ENCODE measurements at places on chromosomes 4 and X. TPM values are rescaled to one million over a fixed set of nuclear protein-coding genes. Genes with fewer than 3 reads are reported as not detected.

DNA sequence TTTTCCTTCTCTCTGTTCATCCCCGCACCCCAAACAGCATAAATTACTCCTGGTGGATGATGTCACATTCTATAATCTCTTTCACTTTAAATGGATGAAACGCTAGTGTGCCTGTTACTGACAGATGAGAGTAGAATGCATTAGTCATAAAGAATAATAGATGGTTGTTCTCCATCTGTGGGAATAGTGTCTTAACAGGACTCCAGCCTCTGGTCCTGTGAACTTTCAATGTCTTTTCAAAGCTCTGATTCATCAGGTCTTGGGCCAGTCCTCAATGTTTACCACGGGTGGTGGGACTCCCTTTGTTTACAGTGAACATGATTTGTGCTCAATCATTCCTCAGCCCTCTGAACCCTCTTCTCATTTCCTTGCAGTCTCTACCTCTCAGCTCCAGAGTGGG lies 182.6 kb downstream of the GABRB1 start:
- DNase-seq: no peak

DNA sequence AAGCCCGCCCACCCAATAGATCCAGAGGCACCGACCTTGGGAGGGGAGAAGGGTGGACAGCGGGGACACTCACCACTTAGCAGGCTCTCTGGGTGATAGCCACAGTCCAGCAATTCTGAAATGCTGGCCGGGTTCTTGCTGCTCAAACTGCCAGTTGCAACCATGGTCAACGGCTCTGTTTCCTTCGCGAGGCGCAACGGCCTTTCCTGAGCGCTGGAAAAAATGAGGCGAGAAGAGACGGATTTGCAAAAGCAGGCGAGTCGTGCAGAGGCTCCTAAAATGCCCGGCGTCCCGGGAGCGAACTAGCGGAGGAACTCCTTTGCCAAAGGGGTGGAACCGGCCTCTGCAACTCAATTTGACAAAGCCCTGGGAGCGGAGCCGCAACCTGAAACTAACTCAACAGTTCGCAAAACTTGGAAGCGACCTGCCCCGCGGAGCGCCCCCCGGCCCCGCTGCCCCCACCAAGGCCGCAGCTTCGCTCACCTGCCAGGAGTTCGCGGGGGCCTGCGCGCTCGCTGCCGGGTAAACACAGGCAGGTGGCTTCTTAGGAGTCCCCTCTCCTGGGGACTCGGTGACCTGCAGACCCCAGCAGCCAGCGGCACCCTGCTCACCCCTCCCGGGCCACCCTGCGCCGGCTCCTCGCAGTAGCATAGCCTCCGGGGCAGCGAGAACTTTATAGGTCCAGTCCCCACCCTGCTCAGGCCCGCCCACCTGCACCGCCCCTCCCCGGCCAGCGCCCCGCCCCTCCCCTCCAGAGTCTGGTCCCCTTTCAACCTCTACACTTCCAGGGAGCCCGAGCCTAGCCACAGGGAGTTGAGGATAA lies at the start of gene DDIT4L:
DDIT4L (minus strand) TSS at position 649 of the 823 bp plus-strand sequence; CDS start at position 164, 485 bp downstream.
- peak; percentile 17 for DNase-seq

- DNase-seq: no peak
Observed at GRCh38 chrX:153490217-153490930, 4.4 kb upstream of the BGN start.

- DNase-seq: no peak
Observed at GRCh38 chrX:64842492-64842891, 133.8 kb downstream of the ZC4H2 start.

DNA sequence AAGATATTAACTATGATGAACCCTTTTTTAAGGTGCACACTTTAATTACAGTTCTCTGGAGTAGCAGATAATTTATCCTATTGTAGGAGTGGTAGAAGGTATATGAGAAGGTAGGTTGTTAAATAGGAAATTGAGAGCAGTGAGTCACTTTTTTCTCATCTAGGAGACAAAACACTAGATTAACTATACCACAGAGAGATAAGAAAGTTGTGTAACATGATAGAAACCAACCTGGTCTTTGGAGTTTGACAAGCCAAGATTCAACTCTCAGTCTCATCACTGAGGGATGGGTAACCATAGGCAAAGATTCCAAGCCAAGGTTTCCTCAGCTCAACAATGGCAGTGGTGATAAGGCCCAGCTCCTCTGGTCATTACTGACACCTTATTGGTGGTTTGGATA lies 104.0 kb downstream of the MAD2L1 start:
- no peak for DNase-seq

DNA sequence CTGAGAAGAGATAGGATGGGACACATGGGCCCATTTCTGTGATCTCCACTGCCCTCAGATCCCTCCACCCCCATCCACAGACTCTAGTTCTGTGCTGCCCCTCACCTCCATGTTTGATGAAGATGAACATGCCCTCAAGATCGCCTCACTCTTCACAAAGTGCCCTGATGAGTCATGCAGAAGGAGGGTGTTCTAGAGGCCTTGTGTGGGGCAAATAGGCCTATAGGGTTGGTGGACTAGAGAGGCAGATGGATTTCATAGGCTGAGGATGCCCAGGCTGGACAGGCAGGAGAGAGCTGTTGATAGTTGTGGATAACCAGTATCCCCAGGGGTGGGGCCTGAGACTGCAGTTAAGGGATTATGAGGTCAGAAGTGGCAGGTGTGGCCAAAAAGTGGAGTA lies at the start of gene CXorf65:
CXorf65 (minus strand) TSS at position 314 of the 400 bp plus-strand sequence; CDS start at position 130, 184 bp downstream.
- no peak for DNase-seq

GRCh38 chr4:26356081-26356501 lies 35.3 kb downstream of the RBPJ start:
- no peak for DNase-seq

GRCh38 chr4:162015090-162015489 lies 148.7 kb downstream of the FSTL5 start:
- DNase-seq: no peak

DNA sequence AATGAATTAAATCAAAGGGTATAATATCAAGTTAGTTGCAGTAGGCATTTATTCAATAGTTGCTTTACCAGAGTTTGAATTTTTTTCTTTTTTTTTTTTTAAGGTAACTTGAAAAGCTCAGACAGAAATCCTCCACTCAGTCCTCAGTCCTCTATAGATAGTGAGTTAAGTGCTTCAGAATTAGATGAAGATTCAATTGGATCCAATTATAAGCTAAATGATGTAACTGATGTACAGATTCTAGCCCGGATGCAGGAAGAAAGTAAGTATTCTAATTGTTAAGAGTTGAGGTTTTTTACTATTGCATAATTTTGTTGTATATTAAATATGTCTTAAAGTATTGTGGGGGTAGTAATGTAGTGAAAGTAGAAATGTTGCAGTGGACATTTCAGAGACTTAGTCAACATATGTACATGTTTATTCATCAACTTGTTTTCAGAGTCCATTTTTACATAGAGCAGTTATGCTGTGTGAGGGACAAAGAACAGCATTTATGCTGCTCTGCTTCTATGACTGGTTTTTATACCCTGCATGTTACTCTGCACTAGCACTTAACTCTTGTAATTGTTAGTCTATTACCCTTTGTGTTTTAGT lies 38.4 kb downstream of the SLAIN2 start:
- DNase-seq: no peak

DNA sequence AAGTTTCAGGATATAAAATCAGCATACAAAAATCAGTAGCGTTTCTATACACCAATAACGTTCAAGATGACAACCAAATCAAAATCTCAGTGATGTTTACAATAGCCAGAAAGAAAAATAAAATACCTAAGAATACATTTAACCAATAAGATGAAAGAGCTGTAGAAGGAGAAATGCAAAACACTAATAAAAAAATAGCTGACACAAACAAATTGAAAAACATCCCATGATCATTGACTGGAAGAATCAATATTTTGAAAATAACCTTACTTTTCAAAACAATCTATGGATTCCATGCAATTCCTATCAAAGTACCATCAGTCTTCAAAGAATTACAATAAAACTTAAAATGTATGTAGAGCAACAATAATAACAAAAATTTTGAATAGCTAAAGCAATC lies 1096.3 kb downstream of the FAT4 start:
- DNase-seq: no peak

- DNase-seq: no peak
Observed at GRCh38 chrX:109638158-109638557, 13.2 kb upstream of the KCNE5 start.

DNA sequence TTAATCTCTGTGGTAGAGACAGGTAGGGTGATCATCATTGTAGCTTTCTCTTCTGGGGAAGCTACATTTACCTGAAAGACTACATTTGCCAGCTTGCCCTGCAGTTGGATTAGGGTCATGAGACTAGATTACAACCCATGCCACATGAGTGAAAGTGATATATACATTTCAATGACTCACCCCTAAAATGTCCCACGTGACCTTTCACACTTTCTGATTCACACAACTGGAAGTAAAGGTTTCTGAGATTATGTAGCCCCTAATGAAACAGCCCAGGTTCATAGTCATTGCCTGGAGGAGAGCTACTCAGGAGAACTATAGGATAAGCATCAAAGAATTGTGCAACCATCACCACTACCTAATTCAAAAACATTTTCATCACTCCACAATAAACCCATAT lies 17.8 kb downstream of the PDCL2 start:
- DNase-seq: no peak

GRCh38 chr4:64756016-64756415 lies 346.8 kb upstream of the TECRL start:
- DNase-seq: no peak

GRCh38 chrX:110021258-110022022 lies 18.5 kb downstream of the TMEM164 start:
- DNase-seq: no peak

- no peak for DNase-seq
Observed at GRCh38 chrX:73812256-73812655, 249.3 kb downstream of the CHIC1 start.

DNA sequence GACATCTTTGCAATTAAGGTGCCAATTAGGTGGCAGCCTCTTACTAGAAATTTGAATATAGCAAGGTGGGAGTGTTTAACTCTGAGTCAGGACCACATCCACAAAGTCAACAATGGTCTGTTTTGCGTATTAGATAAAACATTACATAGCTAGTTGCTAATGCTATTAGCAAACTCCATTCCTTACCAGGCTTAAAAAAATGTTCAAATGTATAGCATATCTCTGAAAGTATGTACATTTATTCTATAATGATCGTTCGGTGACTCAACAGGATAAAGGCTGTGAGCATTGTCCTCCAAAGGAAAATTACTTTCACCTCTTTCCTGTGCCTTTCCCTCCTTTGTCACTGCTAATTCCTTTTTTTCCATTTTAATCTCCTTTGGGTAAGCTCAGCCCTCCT lies 74.5 kb downstream of the SYTL5 start:
- no peak for DNase-seq

GRCh38 chr4:99816545-99817308 lies at the start of gene DAPP1:
Gene DAPP1, plus strand, starts transcription at chr4:99816827. Its CDS starts 87 bp downstream, at chr4:99816914.
- no peak for DNase-seq

- DNase-seq: no peak
Observed at GRCh38 chr4:87541956-87542709, 13.0 kb upstream of the SPARCL1 start.

GRCh38 chrX:57573754-57574153 lies 18.1 kb upstream of the ZXDB start:
- DNase-seq: no peak

DNA sequence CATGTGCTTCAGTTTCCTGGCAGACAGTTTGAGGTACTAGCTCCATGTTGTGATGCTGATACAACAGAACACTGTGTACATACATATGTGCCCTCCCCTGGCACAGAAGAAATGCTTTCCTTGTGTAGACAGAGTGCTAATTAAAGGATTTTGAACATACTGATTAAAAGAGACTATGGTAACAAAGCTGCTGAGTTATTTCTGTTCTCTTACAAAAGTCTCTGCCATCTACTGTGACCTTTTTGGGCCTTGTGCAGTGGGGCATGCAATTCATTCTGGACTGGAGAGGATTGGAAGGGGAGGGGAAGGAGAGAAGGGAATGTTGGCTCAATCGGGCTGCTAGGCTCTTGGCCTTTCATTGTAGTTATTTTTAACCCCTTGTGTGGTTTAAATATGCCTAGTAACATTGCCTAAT lies 6.0 kb downstream of the PDLIM5 start:
- DNase-seq: no peak

GRCh38 chrX:24131476-24131875 lies 18.1 kb upstream of the ZFX start:
- no peak for DNase-seq

DNA sequence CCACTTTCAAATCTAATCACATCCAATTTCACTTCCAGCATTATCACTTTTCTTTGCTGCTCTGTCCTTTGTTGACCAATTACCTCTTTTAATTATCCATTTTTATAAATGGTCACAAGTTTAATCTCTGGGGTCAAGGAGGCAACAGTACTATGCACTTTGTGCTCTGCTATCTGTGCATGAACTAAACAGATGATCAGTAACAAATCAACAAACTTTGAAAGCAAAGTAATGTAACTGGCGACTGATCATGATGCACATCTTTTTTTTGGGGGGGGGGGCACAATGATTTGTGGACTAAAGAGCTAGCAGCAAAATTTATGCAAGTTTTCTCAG lies 1.5 kb upstream of the SEC31A start:
- no peak for DNase-seq

DNA sequence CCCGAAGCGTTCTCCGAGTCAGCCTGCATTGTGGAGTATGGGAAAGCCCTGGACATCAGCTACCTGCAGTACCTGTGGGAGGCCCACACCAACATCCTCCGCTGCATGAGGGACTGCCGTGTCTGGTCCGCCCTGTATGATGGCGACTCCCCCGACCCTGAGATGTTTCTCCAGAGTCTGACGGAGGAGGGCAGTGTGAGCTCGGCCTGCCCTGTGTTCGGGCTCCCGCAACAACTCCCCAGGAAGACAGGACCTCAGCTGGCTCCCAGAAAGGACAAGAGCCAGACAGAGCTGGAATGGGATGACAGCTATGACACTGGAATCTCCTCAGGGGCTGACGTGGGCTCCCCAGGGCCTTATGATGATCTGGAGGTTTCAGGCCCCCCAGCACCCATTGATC lies 111.3 kb downstream of the GATB start:
- DNase-seq: no peak

DNA sequence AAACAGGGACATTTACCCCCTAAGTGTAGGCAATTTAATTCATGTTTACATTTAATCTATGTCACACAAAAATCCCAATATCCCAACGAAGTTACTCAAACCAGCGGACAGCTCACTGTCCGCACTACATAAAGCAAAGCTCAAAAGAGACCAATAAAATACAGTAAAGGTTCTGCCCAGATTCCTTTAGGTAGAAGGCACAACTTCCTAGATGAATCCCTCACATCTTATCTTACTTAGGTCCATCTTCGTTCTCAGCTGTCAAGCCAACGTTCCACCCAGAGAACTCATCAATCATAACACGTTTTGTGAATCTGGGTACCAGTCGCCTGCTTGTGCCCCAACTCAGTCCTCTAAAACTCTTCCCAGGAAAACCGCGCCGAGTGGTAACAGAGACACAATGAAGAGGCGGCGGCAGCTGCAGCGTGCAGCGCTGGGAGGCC lies 1.7 kb downstream of the HNRNPDL start:
- no peak for DNase-seq

Gene TCP11X2
- not detected for polyA plus RNA-seq

Gene SH3RF1
- polyA plus RNA-seq: 8.2 TPM

Gene MID2
- 4.6 TPM for polyA plus RNA-seq

Gene ATP8A1
- 0.07 TPM for polyA plus RNA-seq

Gene SLC25A31
- polyA plus RNA-seq: not detected

Gene RPS3A
- 2,183 TPM for polyA plus RNA-seq
